GM20000 (cell line): ENCODE measurements at places on chromosomes 7 and 10.
A peak's percentile ranks its signal among the peaks of the same experiment; 100 is the strongest.

DNA sequence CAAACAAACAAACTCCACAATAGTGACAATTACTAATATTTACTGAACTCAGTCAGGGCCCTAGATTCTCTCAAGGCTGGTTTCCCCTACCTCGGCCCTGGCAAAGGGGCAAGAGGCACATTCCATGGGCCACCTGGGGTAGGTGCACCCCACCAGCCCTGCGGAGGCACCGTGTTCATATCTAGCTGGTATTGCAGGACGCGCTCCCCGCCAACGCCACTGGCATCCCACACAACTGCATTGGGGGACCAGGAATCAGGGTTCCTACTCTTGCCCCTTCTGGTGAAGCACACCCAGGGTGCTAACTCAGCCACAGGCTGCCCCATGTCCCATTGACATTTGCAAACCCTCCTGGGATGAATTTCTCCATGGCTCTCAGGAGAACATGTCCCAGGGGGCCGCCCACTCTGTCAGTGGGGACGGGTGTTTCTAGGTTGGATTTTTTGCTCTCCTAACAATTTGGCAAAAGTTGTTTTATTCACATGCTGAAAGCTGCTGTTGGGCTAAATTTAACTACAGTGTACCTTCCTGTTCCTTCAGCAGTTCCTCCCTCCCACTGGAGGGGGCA, 76.7 kb downstream of the ZRANB1 start:
- DNase-seq, result no peak

DNA sequence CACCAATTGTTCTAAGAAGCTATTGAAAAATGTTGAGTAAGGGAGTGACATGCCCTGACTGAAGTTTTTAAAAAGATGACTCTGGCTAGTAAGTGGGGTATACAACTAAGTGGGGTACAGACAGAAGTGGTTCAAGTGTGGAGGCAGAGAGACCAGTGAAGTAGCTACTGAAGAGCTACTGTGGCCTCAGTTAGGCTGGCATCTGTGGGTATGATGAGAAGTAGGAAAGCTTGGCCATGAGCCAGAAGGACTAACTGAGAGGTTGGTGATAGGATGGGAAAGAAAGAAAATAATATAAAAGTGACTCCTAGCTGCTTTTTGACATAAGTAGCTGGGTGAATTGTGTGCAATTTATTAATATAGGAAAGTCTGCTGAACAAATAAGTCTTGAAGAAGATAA, 176.6 kb downstream of the SEMA3D start:
- no peak for DNase-seq

DNA sequence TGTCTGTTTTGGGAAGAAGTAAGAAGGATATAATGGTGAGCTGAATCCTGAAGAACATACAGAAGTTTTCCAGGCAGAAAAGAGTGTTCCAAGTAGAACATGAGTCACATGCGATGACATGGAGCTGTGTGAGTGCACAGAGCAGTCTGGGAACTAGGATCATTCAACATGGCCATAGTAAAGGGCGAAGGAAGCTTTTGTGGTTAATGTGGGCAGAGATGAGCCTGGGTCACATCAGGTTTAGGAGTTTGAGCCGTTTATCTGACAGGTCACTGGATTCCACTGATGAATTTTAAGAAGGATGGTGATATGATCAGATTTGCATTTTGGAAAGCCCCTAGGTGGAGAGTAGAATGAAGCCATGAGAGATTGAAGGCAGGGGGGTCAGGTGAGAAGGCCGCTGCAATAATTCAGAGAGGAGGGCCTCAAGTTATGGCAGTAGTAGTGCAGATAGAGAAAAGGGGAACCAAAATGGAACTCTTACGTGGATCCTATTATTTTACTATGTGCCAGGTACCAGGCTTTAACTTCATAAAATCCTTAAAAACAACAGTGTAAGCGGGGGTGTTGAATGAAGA, 171.3 kb downstream of the RNLS start:
- DNase-seq, result no peak

GRCh38 chr10:130108934-130109604, 1.6 kb downstream of the C10orf143 start:
- no peak for DNase-seq

- DNase-seq, result no peak
Observed at GRCh38 chr10:124294811-124295770, 123.6 kb downstream of the OAT start.

DNA sequence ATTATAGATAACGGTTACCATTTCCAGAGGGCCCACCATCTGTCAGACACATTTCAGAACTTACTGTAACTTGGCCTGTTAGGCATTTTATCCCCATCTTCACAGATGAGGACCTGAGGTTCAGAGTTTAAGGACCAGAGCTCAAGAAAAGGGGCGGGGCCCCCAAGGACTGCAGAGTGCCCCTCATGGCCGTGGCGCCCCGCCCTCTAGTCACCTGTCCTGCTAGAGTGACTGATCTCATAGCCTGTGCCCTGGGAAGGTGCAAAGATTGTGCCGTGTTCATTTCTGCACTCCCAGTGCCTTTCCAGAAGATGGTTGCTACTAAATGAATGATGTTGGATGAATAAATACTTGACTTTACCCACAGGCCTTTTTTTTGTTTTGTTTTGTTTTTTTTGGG, 107.0 kb downstream of the XRCC2 start:
- DNase-seq, result no peak

GRCh38 chr10:71314028-71314693, 4.9 kb upstream of the SLC29A3 start:
- DNase-seq, result peak; percentile 84

DNA sequence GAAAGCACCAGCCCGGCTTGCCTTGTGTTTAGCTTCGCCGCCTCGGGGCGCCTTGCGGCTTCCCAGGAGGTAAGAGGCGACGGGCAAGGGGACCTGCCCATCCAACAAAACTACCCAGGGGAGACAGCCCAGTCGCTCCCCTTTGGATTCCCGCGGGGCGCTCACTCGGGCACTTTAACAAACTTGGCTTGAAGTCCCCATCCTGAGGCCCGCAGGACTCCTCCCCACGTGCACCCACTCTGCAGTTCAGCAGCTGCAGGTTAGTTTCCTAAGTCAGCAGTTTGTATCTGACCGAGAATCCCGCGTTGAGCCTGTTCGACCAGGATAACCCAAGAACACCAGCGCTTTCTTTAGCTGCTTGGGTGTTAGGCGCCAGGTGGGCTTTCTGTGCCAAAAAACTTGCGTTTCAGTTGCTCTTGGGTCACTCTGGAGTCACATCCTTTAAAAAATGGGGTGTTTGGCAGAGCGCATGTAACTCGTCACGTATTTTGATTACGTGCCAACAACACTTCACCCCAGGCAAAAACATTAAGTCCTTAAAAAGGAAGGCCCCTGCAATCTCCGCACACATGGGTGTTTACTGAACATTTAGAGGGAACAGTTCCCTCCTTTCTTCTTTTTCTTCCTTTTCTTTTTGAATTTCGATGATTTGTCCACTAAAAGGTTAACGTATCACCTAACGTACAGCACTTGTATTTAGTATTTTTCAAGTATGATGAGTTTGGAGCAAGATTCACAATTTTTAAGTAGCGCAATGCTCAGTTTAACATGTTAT, 876 bp downstream of the DNAH11 start:
- DNase-seq, result no peak

DNA sequence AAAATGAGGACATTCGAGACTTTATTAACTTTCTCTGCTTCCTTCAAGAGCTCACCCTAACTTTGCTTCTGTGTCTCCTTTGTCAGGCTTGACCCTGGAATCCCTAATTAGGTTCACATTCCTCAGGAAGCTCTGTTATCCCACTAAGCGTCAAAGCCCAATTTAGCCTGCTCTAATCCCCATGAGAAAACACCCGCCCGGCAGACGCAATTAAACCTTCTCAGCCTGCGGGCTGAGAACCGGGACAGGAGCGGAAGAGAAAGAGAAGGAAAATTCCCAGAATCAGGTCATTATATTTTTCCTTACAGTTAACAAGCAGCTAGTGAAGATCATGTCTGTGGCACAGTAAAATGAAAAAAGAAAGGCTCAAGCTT, 93.0 kb downstream of the TNS3 start:
- no peak for DNase-seq

DNA sequence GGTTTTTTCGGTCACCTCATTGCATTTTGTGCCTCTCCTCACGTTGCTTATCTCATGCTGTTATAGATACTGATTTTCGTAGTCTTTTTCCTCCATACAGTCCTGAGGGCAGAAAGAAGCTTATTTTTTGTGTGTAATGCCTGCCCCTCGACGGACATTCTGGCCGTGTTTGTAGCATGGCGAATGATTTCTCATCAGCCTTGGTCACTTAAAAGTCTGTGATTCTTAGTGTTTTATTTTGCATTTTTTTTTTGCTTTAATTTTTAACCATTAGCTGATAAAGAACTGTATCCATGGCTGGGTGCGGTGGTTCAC, 469 bp upstream of the NOC3L start:
- DNase-seq, result no peak
